Activated naive CD4-positive, alpha-beta T cell treated with anti-CD3 and anti-CD28 coated beads, Interleukin-2, amount 50 U/mL, for 72 hours (primary cell): ENCODE measurements at places on chromosomes 2 and 18.
A peak's percentile ranks its signal among the peaks of the same experiment; 100 is the strongest.

- no peak for DNase-seq
These were observed 131.6 kb downstream of the CABLES1 start for GRCh38 chr18:23266717-23267446.

DNA sequence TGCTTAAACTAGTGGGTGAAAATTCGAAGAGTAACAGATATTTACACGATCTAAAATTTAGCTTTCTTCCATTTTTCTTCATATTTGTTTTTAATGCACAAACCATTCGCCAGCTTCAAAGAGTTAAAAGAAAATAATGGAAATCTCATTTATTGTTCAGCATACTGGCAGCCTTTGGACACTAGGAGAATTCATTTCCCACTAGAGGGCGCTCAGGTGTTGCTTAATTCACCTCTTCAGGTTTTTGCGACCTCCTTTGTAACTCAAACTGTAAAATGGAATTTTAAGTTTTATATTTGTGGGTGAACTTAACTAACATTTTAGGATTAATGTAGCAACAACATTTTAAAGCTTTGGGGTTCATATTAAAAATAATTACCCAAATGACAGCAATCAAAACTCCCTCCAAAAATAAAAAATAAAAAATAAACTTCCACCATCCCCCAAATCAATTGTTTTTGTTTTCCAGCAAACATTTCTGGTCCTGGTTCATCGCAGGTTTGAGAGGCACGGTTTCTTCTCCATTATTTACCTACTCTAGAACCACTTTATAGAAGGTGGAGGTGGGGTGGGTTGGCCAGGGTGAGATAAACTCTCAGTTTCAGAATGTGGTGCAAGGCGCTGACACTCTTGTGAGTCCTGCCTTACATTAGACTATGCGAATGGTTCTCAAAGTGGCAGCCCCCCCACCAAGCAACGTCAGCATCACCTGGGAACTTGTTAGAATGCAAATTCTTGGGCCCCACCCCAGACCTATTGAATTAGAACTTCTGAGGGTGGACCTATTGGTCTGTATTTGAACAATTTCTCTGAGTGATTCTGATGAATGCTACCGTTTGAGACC is 24.7 kb upstream of the PNPT1 start:
- DNase-seq, result no peak

GRCh38 chr2:24515831-24516230 is 24.8 kb downstream of the NCOA1 start:
- DNase-seq, result no peak

GRCh38 chr18:51278045-51278649 is 80.7 kb upstream of the MEX3C start:
- peak; percentile 60 for DNase-seq

- no peak for DNase-seq
These were observed 40.4 kb upstream of the CTDP1 start for GRCh38 chr18:79639072-79639829.

- no peak for DNase-seq
These were observed 121.0 kb downstream of the SMAD2 start for GRCh38 chr18:47809420-47809819.

- peak; percentile 19 for DNase-seq
These were observed 8.2 kb upstream of the TMEM182 start for GRCh38 chr2:102753563-102754159.

GRCh38 chr2:239973386-239973785 is 51.8 kb downstream of the NDUFA10 start:
- DNase-seq, result no peak
